ENCODE measurements at places on chromosomes 1 and 21.

DNA sequence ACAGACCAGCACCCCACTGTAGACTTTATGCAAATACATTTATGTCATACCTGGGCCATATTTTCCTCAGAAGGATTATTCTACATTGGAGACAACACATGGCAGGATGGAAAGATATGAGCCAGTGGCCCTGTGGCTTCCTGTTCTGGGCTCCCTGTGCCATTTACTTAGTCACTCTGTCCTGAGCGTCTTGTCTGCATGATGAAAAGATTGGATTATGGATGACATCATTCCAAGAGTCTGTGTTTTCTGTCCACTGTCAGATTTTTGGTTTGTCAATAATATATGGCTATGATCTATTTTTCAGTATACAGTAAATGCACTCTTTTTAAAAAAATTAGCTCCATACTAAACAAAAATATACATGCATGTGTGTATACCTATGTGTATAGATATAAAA, 30.8 kb downstream of the IGSF5 start:
- DNase-seq = no peak

DNA sequence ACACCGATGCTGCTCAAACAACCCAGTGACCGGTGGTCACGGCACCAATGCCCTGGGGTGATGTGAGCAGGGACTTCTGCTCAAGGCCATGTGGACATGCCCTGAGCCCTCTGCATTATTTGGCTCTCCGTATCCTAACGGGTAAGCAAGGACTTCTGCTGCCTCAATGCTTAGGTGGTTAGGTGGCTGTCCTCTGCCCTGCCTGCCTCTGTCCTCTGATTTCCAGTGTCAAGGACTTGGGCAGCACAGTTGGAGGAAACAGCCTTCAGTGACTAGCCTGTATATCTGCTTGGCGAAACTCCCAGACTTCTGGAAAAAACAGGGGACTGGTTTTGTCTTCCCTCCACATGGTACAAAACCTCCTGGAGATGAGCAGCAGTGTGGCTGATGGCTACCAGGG, 34.5 kb downstream of the DNAJC11 start:
- DNase-seq = no peak

DNA sequence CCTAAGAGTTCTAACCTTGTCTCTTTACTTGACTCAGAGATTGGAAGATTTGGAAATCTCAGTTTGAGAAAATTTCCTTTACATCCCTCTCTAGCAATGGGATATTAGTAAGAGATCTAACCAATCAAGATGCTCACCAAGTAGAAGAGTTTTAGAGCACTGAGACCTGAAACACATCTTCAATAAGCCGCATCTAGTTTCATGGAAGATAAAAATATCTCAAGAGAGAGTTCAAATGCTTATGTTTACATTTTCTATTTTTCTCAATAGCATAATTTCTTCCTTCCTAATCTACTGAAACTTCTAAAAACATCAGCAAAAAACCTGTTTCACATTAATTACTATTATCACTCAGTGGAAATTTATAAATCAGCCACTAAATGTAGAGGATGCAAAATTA, 165.1 kb downstream of the APP start:
- no peak for DNase-seq

DNA sequence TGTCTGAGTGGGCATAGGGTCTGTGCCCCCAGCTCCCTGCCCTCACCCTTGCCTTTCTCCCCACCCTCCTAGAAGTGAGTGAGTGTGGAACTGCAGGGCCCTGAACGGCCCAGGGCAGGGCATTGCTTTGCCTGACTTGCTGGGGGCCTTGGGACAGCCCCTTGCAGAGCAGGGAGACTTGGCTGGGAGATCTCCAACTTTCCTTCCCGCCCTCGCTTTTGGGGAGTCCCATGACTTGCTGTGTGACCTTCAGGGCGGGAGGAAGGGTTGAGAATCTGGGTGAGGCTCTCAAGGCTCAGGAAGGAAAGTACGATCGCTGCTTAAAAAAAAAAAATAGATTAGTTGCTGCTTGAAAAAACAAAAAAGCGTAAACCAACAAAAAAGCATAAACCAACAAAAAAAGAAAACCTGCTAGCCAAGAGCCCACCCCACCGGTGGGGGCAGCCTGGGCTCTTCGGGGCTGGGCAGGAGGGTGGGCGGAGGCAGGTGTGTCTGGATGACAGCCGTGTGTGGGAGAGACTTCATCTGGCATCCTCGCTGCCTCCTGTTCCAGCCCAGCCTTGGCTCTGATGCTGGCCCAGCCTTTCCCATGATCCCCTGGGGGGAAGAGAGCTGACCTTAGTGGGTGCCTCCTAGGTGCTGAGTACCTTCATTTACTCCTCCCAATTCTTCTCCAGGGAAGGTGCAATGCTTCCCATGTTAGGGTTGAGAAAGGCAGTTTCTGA, 6.5 kb downstream of the NBL1 start:
- no peak for DNase-seq

DNA sequence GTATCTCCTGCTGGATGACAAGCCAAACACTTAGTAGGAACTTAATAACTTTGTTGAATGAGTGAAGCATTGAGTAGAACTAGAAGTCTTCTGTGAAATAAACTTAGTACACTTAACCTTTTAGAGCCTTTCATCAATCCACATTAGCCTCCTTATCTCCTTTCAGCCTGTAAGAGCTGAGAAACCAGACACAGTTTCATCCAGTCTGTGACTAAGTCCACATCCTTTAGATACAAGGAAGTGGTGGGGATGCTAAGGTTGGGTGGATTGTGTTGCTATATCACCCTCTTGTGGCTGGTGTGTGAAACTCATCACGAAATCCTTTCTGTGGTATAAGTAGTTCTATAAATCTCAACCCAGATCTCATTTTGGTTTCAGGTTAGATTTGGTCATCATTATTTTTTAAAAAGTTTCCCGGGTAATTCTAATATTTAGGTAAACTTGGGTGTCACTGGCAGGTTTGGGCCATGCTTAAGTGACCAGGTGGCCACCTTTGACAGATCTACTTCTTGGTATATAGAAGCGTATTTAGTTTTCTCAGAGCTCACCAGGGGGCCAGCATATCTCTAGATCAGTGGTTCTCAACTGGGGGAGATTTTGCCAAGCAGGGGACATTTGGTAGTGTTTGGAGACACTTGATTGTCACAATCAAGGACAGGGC, 27.8 kb upstream of the CD84 start:
- DNase-seq = peak; percentile 48

DNA sequence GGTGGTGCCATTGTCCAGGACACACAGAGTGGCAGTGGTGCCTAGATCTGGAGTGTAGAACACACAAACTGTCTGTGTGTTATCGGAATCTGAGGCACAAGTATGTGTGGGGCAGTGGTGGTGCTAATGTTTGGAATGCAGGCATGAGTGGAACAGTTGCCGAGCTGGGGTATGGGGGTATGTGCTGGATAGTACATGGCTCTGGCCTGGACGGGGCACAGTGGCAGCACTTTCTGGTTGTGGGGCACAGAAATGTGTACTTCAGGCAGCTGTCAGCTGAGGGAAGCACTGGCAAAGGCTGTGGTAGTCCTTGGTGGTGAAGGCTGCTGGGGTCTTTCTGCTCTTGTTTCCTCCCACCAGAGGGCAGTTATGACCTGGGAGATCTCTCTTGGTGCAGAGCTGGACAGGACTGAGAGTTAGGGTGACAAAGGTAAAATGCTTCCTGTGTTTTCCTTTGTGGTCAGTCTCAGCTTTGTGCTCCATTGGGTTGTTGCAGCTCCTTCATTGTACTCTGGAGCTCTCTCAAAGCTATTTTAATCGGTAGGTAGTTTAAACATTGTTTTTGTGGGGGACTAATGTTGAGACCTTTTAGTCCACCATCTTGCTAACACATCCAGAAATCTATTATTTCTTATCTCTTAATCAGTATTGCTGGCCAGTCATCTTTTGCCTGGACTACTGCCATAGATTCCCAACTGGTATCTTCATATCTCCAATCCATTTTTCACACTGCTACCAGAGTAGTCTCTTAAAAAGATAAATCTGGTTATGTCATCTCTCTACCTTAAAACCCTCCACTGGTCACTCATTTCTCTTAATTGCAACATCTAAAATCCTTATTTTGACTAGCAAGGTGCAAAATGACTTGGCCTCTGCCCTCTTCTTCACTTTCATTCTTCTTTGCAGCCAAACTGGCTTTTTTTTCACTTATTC, 83.9 kb upstream of the NBPF4 start:
- no peak for DNase-seq

- DNase-seq = no peak
These were observed 5.4 kb downstream of the PPP2R5A start for GRCh38 chr1:212290608-212291007.

- no peak for DNase-seq
These were observed 5.0 kb downstream of the DENND1B start for GRCh38 chr1:197770243-197770642.

- DNase-seq = no peak
These were observed 215.8 kb downstream of the MATN1 start for GRCh38 chr1:30507401-30508174.

DNA sequence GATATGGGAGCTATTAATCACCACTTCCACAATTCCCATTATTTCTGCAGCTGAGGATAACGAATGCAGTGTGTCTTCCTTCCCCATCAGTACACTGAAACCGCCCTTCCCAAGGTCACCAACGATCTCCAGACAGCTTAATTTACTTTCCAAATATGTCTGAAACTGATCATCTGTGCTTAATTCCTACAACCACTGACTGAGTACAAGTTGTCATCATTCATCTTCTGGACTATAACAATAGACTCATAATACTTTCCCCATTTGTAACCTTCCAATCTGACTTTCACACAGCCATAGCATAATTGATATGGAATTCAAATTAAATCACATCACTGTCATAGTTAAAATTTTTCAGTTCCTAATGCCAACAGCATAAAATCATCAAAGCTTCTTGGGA, 17.4 kb downstream of the DNM3 start:
- DNase-seq = no peak

DNA sequence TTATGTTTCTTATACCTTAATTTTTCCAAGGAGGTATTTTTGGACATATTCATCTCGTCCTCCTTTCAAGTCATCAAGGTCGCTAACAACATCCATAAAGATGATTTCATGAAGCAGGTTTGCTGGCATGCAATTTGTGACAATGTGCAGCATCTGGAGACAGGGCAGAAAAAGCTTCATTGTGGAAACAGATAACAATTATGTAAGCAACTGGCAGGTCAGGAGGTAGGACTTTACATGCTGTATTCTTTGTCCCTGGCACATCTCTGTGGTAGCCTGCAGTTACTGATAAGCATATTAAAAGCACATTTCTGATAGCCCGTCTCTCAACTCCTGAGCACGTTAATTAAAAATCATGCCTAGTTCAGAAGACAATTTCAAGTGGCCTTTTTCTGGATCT, 156.8 kb downstream of the LEPR start:
- no peak for DNase-seq

DNA sequence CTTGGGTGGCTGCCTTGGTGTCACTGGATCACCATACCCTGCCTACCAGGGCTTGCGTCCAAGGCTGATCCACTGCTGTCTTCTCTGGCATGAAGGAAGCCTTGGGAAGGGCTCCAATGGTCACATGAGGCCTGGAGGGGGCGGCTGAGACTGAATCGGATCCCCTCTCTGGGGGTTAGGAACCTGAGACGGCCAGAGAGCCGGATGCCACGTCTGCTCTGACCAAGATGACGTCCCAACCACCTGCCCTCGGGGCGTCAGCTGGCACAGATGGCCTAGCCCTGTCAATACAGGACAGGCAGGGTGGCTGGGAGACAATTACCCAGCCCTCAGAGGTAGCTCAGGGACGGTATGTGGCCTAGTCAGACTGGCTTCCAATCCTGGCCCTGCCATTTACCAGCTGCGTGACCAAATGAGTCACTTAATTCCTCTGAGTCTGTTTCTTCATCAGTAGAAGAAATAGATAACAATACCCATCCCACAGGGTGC, 5.4 kb downstream of the TRIM62 start:
- no peak for DNase-seq

- DNase-seq = no peak
These were observed 5.4 kb upstream of the TNFRSF25 start for GRCh38 chr1:6471086-6471969.

DNA sequence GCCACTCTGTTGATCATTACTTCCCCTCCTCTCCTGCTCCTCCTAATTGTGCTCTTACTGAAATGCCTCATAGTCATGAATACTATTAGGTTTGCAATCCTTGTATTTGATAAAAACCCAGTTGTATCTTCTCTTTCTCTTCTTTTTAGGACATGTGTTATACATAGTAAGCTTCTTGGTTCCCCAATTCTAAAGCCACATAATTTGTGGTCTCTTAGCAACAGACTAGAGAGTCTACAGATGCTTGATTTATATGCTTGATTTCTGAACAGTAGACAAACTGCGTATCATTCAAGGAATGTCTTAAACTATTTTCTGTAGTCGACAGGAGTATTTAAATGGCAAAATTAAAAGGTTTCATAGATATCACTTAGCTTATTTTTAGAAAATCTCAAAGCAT, 1598.9 kb downstream of the PLA2G4A start:
- no peak for DNase-seq

DNA sequence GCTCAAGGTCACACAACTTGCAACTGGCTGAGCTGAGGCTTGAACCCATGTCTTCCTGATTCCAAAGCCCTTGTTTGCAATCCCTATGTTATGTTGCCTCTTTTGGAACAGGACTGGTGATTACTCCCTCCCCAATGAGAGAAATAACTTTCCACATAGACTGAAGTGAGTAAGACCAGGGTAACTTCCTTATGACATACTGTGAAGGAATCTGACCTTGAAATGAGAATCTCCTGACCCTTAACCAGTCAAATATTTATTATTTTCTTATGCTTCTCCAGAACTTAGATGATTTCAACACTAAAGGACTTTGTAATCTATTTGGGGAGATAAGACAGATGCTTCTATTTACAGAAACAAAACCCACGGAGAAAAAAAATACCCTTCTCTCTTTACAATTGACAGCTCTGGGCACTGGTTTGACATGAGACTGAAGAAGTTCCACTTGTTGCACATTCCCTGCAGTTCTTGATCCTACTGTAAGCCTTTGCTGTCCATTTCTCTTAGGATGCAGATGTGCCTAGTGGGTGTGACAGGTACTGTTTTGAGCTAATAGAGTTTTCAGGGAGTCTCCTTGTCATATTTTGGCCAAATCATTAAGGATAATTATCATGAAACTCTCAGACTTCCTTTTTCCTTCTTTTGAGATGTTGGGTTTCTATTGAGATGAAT, 3.9 kb upstream of the RPTN start:
- no peak for DNase-seq

DNA sequence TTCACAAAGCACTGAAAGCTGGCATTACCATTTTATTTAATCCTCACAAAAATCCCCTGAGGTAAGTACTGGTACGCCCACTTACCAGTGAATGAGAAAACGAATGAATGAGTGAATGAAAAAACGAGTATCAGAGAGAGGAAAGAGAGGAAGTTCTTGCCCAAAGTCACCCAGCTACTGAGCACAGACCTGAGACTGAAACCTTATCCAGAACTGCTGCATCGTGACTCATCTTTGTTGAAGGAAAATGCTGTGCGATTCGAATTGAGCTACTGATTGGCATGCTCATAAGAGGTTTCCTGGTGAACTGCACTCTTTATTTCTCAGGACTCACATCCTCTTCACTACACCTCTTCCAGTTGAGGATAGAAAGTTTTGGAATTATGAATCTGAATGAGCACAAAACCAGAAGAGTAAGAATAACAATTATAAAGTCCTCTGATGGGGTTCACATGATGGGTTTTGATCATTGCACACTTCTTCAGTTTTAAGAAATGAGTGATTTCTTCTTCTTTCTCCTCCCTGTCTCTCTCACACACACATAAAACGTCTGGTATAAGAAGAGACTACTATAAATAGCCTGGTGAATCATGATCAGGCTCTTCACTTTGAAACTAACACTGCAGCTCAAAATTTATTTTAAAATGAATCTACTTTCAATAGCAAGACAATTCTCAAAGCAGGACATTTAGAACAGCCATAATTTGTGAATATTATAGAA, 32.1 kb downstream of the IL12RB2 start:
- no peak for DNase-seq

All from activated CD8-positive, alpha-beta memory T cell treated with anti-CD3 and anti-CD28 coated beads for 4 hours (primary cell).